ENCODE measurements at places on chromosomes 13 and 19. TPM values are rescaled to one million over a fixed set of nuclear protein-coding genes. Genes with fewer than 3 reads are reported as not detected.

The SSC5D gene
- total RNA-seq: 40.5 TPM

The C19orf85 gene
- not detected for total RNA-seq

The IFI30 gene
- total RNA-seq: 21.5 TPM

The ATP8A2 gene
- 0.03 TPM for total RNA-seq

The ELSPBP1 gene
- not detected for total RNA-seq

The FGF14 gene
- total RNA-seq: under 0.01 TPM

Measured in smooth muscle cell of the pulmonary artery (primary cell).